ENCODE measurements at places on chromosomes 3 and 15.
A peak's percentile ranks its signal among the peaks of the same experiment; 100 is the strongest.

GRCh38 chr3:72411126-72411525 lies 437.1 kb downstream of the SHQ1 start:
- DNase-seq, result no peak

DNA sequence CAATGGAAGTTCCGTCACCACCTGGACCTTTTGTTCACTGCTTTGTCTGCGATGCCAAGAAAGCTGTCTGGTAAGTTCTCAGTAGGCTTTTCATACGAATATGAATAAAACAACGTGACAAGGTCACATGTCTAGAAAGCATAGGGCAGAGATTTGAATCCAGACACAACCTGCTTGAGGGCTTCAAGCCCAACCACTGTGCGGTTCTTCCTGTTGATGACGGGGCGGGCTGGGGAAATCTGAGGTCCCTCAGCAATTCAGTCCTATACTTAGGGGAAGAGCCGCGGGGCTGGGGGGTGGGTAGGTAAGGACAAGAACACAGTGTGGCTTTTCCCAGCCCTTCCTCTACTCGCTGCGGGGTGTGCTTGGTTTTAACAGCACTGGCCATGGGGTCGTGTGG lies 32.4 kb upstream of the SMAD3 start:
- DNase-seq, result peak; percentile 60

DNA sequence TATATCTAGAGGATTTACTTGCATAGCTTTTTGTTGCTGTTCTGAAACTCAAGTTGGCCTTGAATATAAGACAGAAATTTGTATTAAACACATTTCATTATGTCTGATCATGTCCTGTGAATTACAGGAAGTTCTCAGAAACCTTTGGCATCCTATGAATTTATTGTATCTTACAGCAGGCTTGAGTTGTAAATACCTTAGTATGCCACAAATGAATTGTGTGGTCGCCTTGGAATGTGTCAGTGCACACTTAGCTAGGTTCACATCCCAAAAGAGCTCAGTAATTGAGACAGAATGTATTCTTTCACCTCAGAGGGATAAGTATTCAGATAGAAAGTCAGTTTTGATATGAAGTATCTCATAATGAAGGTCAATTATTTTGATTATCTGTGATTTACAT lies 83.4 kb downstream of the NEK11 start:
- no peak for DNase-seq

- no peak for DNase-seq
Measured at GRCh38 chr3:113828600-113828999, 10.0 kb upstream of the GRAMD1C start.

GRCh38 chr15:60679256-60679655 lies 200.3 kb upstream of the ICE2 start:
- DNase-seq, result no peak
